ENCODE measurements at places on chromosomes 12 and 14.

DNA sequence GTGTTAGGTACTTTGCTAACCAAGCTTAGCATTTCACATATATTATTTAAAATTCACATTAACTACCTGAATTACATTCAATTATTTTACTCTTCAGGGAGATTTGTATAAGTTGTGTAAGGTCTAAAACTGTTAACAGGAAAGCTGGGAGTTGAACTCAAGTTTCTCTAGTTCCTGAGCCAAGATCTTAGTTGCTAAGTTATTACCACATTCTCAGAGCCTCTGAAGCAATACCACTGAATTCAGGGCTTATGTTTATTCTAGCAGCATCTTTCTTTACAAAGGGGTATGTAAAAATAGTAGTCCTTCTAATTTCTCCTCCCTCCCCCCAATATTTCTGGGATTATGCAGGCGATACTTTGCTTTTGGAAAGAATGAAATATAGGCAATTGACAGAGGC, 786.8 kb downstream of the DIO2 start:
- no peaks in the 10 kb centered on the region for H3K27me3 ChIP-seq
- no peaks in the 10 kb centered on the region for H3K4me1 ChIP-seq

GRCh38 chr14:58774531-58774930, 136.8 kb downstream of the DACT1 start:
- no peaks in the 10 kb centered on the region for H3K27me3 ChIP-seq
- H3K27ac ChIP-seq: no peak overlapping the region
- no peaks in the 10 kb centered on the region for H3K4me1 ChIP-seq
- no peak overlapping the region for H3K4me3 ChIP-seq
- no peaks in the 10 kb centered on the region for H3K36me3 ChIP-seq

DNA sequence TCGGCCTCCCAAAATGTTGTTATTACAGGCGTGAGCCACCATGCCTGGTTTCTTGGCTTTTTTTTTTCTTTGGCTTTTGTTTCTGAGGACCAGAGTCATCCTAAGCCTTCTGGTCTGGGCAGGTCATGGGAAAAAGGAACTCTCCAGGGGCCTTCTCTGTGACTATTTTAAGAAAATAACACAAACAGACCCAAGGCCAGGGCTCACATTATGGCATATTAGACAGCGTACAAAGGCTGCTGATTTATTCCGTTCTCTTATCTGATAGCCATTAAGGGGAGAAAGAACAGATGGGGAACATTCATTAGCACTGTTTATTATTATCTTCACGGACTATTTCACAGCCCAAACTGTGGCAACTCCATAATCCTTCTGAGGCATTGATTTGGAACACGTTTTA, 28.8 kb upstream of the MANSC4 start:
- H3K36me3 ChIP-seq: no peaks in the 10 kb centered on the region
- H3K27ac ChIP-seq: no peak overlapping the region
- H3K4me1 ChIP-seq: peaks cover 11% of the 10 kb centered on the region
- H3K4me3 ChIP-seq: no peak overlapping the region
- peaks cover 3% of the 10 kb centered on the region for H3K27me3 ChIP-seq

DNA sequence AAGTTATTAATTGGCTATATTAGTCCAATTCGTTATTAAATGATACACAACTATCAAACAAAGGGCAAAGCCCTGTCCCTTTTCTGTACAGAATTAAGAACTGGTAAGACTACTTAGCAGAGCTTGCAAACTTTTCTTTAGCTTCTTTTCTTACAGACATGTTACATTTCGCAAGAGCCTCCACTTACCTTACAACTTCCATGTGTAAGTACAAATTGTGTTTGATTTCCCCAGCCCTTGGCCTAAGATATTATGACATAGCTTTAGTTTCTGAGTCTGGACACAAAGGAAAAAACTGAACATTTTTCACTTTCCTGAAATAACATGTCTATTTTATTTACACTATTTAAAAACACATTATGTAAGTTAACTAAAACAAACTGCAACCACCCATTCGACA, 1.7 kb downstream of the ATF7 start:
- no peaks in the 10 kb centered on the region for H3K36me3 ChIP-seq
- DNase-seq: no peak
- H3K4me1 ChIP-seq: peaks cover 31% of the 10 kb centered on the region

DNA sequence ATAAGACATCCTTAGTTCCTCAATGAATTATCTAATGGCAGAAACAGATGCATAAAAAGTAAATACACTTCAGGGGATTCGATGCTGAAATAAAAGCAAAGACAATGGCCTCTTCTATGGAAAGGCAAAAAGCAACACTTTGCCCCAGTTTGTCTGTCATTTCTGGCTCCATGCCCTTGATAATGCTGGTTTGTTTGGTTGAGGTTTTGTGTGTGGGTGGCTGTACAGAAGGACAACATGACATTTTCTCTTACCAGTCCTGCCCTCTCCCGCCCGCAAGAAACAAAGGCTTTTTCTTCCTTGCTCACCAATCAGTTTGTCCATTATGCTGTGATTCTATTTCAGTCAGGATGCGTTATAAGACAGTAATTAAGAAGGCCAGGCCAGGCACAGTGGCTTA, 18.1 kb upstream of the WDR89 start:
- no peak for DNase-seq
- H3K27ac ChIP-seq: no peak overlapping the region
- H3K27me3 ChIP-seq: no peaks in the 10 kb centered on the region
- no peaks in the 10 kb centered on the region for H3K4me1 ChIP-seq
- H3K36me3 ChIP-seq: no peaks in the 10 kb centered on the region

- H3K27ac ChIP-seq: no peak overlapping the region
- no peaks in the 10 kb centered on the region for H3K36me3 ChIP-seq
- H3K4me3 ChIP-seq: no peak overlapping the region
- no peaks in the 10 kb centered on the region for H3K4me1 ChIP-seq
- DNase-seq: no peak
- H3K27me3 ChIP-seq: no peaks in the 10 kb centered on the region
Observed at GRCh38 chr14:63493246-63493645, 49.9 kb downstream of the PPP2R5E start.

- H3K27ac ChIP-seq: no peak overlapping the region
- H3K4me3 ChIP-seq: no peak overlapping the region
- no peak for DNase-seq
- no peaks in the 10 kb centered on the region for H3K4me1 ChIP-seq
Observed at GRCh38 chr14:60197629-60198303, 32.6 kb upstream of the DHRS7 start.

DNA sequence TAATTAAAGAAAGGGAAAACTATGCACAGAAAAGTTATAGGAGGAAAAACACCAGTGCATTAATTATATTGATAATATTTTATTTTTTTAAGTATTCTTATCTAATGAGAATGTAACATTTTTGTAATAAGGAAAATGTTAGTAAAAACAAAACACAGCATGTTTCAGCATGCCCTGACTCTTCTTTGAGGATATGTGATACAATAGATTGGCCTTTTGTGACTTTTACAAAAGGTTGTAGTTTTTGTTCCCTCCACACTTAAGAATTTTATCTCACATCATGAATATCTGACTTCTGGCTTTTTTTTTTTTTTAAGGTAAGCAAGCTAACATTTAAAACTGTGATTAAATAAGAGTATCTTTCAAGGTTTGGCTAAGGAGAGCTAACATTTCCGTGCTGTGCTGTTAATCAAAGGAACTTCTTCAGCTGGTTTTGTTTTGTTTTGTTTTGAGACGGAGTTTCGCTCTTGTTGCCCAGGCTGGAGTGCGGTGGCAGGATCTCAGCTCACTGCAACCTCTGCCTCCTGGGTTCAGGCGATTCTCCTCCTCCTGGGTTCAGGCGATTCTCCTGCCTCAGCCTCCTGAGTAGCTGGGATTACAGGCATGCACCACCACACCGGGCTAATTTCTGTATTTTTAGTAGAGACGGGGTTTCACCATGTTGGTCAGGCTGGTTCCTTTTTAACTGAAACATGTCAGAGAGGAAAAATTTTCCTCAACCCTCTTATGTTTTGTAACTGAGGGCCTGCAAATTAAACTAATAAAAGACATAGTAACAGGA, 30.8 kb upstream of the RESF1 start:
- H3K36me3 ChIP-seq: no peaks in the 10 kb centered on the region
- DNase-seq: peak; percentile 34
- no peak overlapping the region for H3K4me3 ChIP-seq
- peaks cover 53% of the 10 kb centered on the region for H3K4me1 ChIP-seq
- H3K27me3 ChIP-seq: no peaks in the 10 kb centered on the region

- no peaks in the 10 kb centered on the region for H3K27me3 ChIP-seq
- no peak overlapping the region for H3K27ac ChIP-seq
- no peaks in the 10 kb centered on the region for H3K4me1 ChIP-seq
- H3K4me3 ChIP-seq: no peak overlapping the region
Observed at GRCh38 chr12:19967431-19967830, 400.9 kb upstream of the PDE3A start.

- DNase-seq: no peak
- no peaks in the 10 kb centered on the region for H3K4me1 ChIP-seq
- no peak overlapping the region for H3K4me3 ChIP-seq
- H3K27ac ChIP-seq: no peak overlapping the region
Observed at GRCh38 chr14:22803687-22803974, 11.6 kb downstream of the SLC7A7 start.

- no peak for DNase-seq
- H3K27me3 ChIP-seq: no peaks in the 10 kb centered on the region
- no peaks in the 10 kb centered on the region for H3K36me3 ChIP-seq
- H3K4me1 ChIP-seq: no peaks in the 10 kb centered on the region
Observed at GRCh38 chr14:46596236-46596635, 55.3 kb downstream of the RPL10L start.

- H3K4me1 ChIP-seq: peaks cover 62% of the 10 kb centered on the region
- H3K27ac ChIP-seq: no peak overlapping the region
- DNase-seq: no peak
Observed at GRCh38 chr14:68502230-68502629, 290.6 kb downstream of the ZFP36L1 start.

DNA sequence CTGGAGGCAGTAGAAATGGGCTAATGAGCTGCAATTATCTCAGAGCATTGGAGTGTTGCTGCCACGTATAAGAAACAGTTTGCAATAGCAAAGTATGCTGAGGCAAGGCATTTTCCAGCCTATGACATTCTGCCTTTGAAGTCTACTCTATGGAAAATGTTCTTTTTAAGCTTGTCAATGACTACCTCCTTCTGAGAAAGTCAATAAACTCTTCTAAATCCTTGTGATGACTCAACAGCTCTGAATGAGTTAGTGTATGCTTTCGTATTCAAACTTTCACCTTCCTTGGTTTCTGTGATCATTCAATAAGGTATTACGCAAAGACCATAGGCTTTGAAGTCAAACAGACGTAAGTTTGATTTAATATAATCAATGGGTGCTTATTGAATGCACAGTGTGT, 111.2 kb downstream of the CAPZA3 start:
- no peaks in the 10 kb centered on the region for H3K27me3 ChIP-seq
- H3K4me3 ChIP-seq: no peak overlapping the region
- H3K36me3 ChIP-seq: no peaks in the 10 kb centered on the region
- DNase-seq: no peak
- H3K4me1 ChIP-seq: no peaks in the 10 kb centered on the region

DNA sequence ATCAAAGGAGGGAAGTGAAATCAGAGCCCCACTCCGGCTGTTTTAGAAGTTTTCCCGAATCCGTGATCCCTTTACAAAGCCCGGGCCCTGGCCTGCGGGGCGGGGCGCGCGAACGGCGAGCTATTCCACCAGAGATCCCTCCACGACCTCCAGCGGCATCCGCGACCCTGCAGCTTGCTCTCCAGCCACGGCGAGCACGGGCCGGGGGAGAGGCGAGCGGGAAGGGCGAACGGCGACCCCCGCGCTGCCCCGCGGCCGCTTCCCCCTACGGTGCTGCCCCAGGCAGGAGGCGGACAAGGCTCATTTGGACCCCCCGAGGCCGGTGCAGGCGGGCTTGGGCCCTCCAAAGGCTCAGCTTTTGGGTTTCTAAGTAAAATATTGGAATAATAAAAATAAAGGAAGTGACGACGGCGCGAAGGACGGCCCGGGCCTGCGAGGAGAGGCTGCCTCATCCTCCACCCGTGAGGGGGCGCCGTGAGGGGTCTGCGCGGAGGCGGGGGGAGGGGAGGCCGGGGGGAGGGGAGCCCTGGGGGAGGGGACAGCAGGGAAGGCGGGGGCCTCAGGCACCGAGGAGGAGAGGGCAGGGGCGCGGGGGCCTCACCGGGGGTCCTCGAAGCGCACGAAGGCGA, 613 bp downstream of the SRSF9 start:
- H3K36me3 ChIP-seq: peaks cover 29% of the 10 kb centered on the region
- H3K27me3 ChIP-seq: no peaks in the 10 kb centered on the region
- peak overlapping the region; percentile 75 for H3K27ac ChIP-seq
- DNase-seq: no peak

DNA sequence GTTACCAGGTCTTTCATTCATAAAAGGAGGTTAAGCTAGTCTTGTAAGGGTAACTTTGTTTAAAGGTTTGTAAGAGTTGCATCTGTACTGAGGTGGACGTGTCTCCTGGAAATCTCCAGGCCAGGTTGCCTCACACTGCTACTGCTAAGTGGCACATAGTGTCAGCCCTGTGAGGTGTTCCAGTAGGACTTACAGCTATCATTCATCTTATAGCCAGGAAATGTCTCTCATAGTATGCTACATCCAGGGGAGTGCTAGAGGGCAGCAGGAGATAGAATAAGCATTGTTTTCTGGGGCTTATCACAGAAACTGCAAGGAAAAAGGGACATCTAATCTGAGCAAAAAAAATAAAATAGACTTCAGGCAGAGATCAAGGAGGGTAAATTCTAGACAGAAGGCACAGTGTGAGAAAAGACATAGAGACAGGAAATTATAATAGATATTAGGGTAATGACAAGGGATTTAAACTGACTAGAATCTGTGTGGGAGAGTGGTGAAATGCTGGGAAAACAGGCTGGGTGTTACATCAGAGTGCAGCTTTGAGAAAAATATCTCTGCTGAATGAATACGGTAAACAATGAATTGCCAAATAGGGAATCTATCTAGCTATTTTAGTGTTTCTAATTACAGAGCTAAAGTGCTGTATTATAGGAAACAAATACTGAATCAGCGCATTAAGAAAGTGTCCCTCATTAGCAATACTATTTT, 205.1 kb upstream of the ABCD2 start:
- H3K36me3 ChIP-seq: no peaks in the 10 kb centered on the region
- no peak for DNase-seq
- no peaks in the 10 kb centered on the region for H3K4me1 ChIP-seq
- no peaks in the 10 kb centered on the region for H3K27me3 ChIP-seq
- H3K4me3 ChIP-seq: no peak overlapping the region
- H3K27ac ChIP-seq: no peak overlapping the region

GRCh38 chr14:101383737-101384338, 177.5 kb upstream of the DIO3 start:
- H3K36me3 ChIP-seq: no peaks in the 10 kb centered on the region
- no peaks in the 10 kb centered on the region for H3K27me3 ChIP-seq
- no peaks in the 10 kb centered on the region for H3K4me1 ChIP-seq
- DNase-seq: no peak
- no peak overlapping the region for H3K27ac ChIP-seq

DNA sequence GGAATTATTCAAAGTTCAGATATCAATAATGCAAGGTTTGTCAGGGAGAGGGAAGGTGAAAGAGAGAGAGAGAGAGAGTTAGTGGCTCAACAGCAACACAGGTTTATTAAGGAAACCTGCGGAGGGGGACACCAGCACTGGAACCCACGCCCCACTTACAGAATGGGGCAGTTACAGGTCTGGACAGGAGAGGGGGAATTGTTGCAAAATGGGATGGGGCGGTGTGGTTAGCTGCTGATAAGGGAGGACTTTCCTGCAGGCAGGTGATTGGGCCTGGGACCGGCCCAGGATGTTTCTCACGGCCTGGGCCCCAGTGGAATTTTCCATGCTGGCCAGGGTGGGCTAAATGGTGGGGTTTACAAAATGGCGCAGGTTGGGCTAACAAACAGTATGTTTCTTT, 278.2 kb upstream of the SLC16A7 start:
- no peaks in the 10 kb centered on the region for H3K4me1 ChIP-seq
- no peaks in the 10 kb centered on the region for H3K36me3 ChIP-seq
- no peaks in the 10 kb centered on the region for H3K27me3 ChIP-seq
- H3K27ac ChIP-seq: no peak overlapping the region

GRCh38 chr14:98028162-98028561, 1231.0 kb downstream of the VRK1 start:
- H3K27ac ChIP-seq: no peak overlapping the region
- no peaks in the 10 kb centered on the region for H3K27me3 ChIP-seq
- no peaks in the 10 kb centered on the region for H3K4me1 ChIP-seq
- DNase-seq: no peak
- H3K4me3 ChIP-seq: no peak overlapping the region
